Thymus (tissue), 14 donors: ENCODE measurements at places on chromosomes 5 and 9. TPM values are rescaled to one million over a fixed set of nuclear protein-coding genes. Genes with fewer than 3 reads are reported as not detected.

Gene CCDC187
- polyA plus RNA-seq, result 0.23 TPM

Gene PFN3
- not detected for polyA plus RNA-seq

Gene ITK
- polyA plus RNA-seq, result 92.8 TPM

Gene WDR31
- 1.3 TPM for polyA plus RNA-seq
